HEK293T (cell line): ENCODE measurements at places on chromosomes 11 and 22.
A peak's percentile ranks its signal among the peaks of the same experiment; 100 is the strongest.

- DNase-seq = no peak
Measured at GRCh38 chr11:36248436-36248835, 40.8 kb downstream of the COMMD9 start.

DNA sequence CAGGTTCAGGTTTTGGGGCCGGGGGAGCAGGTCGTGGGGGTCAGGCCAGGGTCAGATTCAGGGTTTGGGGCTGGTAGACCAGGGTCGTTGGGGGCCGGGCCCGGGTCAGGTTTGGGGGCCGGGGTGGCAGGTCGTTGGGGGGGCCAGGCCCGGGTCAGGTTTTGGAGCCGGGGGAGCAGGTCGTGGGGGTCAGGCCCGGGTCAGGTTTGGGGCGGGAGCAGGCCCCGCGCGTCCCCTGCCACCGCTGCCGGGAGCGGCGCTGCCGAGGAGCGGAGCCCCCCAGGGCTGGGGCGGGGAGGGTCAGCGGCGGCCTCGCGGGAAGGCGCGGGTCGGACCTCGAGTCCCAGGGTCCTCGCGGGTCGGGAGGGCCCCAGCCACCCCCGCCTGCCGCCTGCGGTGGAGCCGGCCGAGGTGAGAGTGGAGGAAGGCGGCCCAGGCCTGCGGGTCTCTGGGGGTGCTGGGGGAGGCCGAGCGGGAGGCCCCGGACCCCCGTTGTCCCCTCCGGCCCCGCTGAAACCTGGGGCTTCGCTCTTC, 535 bp downstream of the TRABD start:
- DNase-seq = no peak

GRCh38 chr11:108398439-108398838, 68.9 kb downstream of the C11orf65 start:
- DNase-seq = no peak

DNA sequence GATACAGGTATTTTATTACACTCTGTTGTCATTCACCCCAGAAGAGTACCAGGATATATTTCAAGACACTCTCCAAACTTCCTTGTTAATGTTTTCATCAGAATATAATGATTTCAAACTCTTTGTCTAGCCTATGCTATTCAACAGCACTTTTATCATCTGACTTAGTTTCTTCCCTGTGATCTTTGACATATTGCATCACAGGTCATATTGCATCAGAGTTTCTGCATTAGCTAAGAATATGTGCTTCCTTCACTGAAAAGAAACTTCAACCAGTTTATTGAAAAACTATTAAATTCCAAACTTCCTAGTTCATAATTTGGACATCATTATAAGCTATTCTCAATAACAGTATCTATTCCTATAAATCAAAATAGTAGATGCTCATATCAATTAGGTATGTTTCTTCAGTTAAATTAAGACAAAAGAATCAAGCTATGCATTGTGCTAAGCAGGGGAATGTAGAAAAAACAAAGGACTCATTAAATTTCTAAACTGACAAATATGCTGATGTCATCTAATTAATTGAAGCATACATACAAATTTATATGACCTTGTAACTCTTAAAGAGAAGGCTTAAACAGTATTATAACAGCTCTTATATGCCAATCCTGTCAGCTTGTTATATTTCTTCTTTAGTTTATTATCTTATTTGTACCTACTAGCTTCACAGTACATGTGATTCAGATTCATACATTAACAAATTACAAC, 361.8 kb upstream of the LUZP2 start:
- no peak for DNase-seq

GRCh38 chr22:24164940-24165339, 16.3 kb upstream of the SUSD2 start:
- DNase-seq = no peak

DNA sequence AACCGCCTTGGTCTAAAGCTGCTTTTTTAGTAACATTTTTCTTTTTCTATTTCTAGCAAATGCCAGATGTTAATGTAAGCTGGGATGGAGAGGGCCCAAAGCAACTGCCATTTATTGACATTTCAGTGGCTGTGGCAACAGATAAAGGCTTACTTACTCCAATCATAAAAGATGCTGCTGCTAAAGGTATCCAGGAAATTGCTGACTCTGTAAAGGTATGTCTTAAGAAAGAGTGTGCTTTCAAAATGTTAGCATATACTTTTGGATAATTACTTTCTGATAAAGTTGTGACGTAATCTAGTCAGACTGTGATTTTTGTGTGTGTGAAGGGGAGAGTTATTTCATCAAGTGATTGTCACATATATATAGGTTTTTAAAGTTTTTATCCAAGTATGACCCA, 68.1 kb downstream of the PDHX start:
- DNase-seq = no peak

DNA sequence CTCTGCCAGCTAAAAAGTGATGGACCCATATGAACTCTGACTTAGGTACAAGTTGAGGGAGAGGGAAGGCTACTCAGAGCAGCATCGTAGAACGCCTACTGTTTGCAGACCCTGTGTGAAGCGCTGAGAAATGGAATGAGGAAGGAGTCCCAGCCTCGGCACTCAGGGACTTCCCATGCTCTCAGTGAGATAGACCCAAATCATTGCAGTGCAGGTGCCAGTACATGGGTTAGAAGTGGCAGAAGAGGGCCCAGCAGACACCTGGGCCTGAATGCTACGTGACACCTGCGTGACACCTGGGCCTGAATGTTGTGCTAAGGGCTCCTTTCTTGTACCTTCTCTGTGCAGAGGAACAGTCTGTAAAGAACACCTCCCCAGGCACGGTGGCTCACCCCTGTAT, 2.6 kb upstream of the PDGFB start:
- no peak for DNase-seq

DNA sequence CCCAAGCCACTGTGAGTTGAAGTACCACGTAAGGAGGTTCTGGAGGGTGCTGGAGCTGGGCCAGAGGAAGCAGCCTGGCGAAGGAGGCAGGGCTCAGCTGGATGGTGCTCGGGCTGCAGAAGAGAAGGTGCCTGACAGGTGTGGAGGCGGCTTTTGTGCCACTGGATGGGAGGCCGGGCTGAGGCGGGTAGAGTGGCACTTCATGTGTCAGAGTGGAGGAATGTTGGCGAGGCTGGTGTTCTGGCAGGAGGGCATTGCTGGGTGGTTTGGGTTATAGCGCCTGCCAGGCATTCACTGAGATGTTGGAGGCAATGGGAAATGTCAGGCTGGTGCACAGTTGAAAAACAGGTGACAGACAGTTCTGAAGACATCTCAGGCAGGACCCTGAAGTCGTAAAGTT, 24.2 kb downstream of the UBE2L3 start:
- no peak for DNase-seq

- no peak for DNase-seq
Measured at GRCh38 chr11:17391493-17392355, 3.3 kb upstream of the KCNJ11 start.

GRCh38 chr22:45310331-45310976, 720 bp downstream of the FAM118A start:
- DNase-seq = no peak

DNA sequence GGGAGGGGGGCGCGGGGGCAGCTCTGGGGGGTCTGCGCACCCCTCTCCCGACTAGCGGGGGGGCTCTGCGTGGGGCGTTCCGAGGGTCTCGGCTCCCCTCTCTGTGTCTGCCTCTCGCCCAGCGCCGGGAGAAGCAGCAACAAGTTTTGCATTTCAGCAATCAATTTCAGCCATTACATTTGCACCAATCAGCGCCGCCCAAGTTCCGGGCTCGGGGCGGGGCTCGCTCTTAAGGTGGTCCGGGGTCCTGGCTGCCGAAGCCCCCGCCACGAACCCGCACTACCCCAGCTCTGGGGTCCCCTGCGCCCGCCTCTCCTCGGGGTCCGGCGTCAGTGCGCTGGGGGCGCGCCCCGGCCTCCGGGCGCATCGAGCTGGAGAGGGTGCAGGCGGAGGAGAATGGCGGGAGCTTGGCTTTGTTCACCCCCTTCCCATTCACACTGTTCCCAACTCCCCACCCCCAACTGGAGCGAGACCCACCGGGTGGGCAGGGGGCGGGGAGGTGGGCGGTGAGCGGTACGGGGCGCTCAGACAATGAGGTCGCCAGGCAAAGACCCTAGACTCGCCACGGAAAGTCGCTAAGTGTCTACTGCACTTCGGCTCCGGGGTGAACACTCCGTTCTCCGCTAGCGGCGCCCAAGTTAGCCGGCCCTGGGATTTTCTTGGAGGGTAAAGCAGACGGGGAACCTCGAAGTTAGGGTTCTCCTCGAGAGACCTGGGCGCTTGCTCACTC, at the start of gene MN1:
TSS of gene MN1 (minus strand) at position 141 of the 730 bp plus-strand sequence. CDS start 1,213 bp downstream, outside the sequence.
- peak; percentile 77 for DNase-seq

GRCh38 chr11:108703916-108704315, 39.0 kb downstream of the DDX10 start:
- no peak for DNase-seq

DNA sequence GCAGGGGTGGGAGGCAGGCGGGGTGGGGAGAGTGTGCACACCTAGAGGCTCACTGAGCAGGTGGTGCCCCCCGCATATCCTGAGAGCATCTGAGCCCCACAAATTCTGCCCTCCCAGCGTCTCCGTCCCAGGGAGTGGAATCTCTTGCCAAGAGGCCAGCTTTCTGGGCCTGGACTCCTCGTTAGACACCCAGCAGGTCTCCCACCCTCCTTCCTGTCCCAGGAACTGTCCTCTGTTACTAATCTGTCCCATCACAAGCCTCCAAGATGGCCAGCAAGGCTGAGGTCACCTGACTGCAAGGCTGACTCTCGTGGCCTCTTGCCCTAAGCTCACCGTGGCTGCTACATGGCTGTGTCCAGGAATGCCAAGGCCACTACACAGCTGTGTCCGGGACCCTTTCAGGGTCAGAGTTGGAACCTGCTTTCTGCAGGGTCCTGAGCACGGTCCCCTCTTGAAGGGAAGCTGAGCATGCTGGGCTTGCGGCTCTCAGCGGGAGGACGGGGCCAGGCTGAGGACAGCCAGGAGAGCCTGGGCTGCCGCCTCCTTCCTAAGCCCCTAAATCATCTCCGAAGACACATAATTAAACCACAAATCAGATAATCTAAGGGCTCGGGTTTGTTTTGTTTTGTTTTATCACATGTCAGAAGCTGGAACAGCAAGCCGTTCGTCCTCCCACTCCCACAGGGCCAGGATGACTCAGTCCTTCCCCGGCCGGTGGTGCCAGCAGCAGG, 1327.3 kb downstream of the TBC1D22A start:
- DNase-seq = no peak

DNA sequence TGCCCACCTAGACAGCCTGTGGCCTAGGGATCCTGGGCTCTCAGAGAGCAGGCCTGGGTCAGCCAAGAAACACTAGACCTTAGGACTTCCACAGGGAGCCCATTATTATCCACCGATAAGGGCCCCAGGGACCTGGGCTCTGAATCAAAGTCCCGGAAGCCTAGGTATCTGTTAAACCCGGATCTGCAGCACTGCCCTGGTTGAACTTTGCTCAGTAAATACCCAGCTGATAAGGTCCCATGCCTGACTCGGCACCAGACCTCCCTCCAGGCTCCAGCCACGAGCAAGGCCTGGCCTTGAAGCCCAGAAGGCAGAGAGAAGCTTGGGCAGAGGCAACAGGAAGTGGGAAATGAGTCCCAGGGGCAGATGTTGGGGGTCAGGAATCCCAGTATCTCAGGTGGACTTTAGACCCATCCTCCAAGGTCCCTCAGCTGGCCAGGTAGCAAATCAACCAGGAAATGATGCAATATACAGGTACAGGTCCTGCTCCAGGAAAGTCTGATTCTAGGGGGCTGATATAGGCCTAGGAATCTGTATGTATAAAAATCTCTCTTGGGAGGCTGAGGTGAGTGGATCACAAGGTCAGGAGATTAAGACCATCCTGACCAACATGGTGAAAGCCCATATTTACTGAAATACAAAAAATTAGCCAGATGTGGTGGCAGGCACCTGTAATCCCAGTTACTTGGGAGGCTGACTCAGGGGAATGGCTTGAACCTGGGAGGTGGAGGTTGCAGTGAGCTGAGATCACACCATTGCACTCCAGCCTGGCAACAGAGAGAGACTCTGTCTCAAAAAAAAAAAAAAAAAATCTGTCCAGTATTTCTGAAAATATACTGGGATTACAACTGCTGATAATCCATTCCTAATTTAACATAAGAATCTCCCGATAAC, 18.7 kb downstream of the POU2AF1 start:
- DNase-seq = no peak

- DNase-seq = no peak
Measured at GRCh38 chr22:37079668-37080171, 28.2 kb downstream of the KCTD17 start.

DNA sequence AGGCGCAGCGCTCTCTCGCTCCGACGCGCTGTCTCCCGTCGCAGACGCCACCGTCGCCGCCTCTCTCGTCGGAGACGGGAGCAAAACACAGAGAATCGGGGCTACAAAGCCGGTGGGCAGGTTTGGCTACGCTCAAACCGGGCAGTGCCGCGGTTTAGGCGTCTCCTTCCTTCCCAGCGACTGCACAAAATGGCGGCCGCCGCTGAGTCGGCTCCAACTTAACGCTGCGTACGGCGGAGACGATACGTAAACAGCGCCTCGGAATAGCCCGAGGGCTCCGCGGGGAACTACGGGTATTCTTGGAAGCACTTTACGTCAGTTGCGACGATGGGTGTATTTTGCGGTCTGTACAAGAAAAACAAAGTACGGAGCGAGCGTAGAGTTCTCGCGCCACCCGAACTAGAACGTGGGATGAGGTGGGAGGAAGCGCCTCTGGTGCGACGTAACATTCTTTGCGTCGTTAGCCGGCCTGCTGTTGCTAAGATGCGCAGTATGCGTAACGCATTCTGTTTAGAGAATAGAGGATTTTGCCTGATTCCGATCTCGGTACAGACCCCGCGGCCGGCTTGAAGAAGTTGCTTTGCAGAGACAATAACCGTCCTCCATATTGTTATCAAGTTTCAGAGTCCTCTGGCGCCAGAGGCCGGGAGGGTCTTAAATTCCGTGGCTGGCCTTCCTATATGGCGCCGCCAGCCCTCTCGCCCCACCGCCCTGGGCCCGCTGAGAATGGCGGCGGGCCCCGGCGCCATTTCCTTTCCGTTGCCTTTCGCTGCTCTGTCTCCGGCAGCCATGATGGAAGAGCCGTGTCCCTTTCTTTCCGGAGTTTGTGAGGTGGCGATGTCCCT, at the start of gene DDX17:
TSS of gene DDX17 (minus strand) at position 194 of the 845 bp plus-strand sequence.
- peak; percentile 95 for DNase-seq

DNA sequence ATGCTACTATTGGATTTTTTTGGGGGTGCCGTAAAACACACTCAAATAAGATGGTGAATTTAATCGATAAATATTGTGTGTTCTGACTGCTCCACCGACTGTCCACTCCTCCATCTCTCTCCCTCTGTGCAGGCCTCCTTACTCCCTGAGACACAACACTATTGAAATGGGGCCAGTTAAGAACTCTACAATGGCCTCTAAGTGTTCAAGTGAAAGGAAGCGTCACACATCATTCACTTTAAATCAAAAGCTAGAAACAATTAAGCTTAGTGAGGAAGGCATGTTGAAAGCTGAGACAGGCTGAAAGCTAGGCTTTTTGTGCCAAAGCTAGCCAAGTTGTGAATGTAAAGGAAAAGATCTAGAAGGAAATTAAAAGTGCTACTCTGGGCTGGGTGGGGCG, 156.7 kb downstream of the CTTN start:
- no peak for DNase-seq

GRCh38 chr11:72363112-72363511, 71.2 kb downstream of the CLPB start:
- no peak for DNase-seq

GRCh38 chr11:68335683-68336082, 23.3 kb downstream of the LRP5 start:
- no peak for DNase-seq

GRCh38 chr22:20569059-20570058, 61.9 kb downstream of the MED15 start:
- no peak for DNase-seq
